Putamen (tissue), 1 donor: ENCODE measurements at places on chromosomes 1 and 21.

DNA sequence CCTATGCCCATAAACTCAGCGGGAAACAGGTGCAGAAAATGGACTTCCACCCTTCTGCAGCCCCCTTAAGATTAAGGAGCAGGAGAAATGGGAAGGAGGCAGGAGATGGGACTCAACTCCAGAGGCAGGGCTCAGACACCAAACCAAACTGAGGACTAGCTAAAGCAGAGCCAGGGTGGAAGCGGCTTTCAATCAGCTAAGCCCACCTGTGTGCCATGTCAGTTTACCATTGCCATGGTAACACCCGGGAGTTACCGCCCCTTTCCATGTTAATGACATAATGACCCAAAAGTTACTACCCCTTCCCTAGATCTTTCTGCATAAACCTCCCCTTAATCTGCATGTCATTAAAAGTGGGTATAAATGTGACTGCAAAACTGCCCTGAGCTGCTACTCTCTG is 653.5 kb downstream of the PTPRU start:
- no peak for DNase-seq

GRCh38 chr1:110673197-110673701 is 1.5 kb downstream of the KCNA3 start:
- no peak for DNase-seq

- DNase-seq, result peak; percentile 46
Measured at GRCh38 chr1:167439301-167439988, 78.9 kb downstream of the CD247 start.

DNA sequence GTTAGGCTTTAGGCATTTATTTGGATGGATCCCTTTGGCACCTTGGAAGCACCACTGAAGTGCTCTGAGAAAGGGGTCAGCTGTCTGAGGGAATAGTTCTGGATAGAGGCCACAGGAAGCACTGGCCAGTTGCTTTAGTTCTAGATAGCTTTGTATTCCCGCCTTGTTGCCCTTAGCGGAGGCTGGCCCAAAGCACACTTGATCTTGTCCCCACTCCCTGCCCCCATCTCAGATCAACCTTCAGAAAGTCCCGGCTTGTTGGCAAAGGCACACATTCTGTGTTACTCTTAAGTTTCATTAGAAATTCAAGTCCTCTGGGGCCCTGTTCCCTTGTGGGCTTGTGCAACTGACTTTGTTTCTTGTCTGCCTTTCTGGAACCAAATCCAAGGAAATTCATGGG is 15.2 kb upstream of the NBL1 start:
- DNase-seq, result no peak

GRCh38 chr1:47478090-47478489 is 40.2 kb downstream of the FOXD2 start:
- DNase-seq, result no peak

- DNase-seq, result no peak
Measured at GRCh38 chr1:52037909-52038308, 4.3 kb upstream of the KTI12 start.

DNA sequence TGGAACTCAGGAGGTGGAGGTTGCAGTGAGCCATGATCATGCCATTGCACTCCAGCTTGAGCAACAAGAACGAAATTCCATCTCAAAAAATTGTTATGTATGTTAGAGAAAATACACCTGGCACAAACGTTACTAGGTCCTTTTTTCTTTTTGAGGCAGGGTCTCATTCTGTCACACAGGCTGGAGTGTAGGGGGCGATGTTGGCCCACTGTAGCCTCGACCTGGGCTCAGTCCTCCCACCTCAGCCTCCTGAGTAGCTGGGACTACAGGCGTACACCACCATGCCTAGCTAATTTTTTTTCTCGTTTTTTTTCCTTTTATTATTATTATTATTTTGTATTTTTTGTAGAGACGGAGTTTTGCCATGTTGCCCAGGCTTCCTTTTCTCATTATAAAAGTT is 4.4 kb downstream of the HAX1 start:
- no peak for DNase-seq

GRCh38 chr21:17925000-17925610 is 105.9 kb upstream of the C21orf91 start:
- peak; percentile 34 for DNase-seq

- no peak for DNase-seq
Measured at GRCh38 chr1:109250454-109251276, 1.3 kb downstream of the CELSR2 start.

DNA sequence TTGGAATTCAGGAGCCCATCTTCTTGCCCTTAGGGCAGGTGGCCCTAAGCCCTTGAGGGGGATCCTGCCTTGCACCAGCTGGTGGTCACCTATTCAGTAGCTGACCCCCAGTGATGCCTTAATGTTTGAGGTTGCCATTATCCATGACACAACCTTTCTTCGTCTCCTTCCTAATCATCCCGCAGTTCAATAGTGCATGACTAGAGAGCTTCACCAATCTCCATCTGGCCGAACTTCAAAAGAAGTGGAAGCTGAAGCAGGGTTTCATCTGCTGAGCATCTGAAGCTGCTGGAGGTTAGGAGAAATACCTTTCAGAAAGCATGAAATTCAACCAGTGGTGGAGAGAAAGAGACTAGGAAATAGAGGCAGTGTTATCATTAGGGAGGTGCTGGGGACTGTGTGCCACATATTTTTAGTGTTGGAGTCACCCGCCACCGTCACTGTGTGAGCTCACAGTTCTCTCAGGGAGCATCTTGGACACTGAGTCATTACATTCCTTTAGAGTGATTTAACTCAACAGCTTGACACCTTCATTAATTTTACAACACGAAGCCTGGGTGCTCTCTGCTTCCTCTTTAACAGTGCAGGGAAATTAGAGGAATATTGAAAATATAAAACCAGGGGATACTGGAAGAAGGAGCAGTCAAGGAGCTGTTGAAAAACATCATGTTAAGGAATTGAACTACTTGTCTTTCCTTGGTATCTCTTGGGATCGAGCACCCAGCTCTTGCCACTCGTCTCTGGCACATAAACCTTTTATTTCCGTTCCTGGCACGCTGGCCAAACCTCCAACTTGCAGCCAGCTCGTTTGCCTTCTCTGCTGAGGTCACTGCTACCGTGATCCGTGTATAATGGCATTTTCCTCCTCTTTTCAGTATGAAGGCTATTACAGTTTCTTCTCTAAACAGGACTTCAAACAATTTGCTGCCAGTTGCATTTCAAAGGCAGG is 53.6 kb downstream of the PEX14 start:
- no peak for DNase-seq

DNA sequence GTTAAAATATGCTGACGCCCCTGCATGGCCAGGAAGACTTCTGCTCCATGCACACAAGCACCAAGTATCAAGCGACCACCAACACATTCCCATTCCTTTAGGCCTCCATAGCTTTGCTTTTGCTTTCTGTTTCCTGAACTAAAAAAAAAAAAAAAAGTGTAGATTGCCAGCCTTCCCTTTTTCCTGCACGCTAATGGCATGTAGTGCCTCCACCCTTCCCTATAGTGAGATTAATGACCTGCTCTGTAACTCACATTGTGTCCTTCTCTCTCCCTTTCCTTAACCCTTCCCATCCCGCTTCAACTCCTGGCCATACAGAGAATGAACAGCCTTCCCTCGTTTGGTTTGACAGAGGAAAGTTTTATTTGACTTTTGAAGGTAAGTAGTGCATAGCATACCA is 57.1 kb upstream of the DYNLT5 start:
- no peak for DNase-seq

DNA sequence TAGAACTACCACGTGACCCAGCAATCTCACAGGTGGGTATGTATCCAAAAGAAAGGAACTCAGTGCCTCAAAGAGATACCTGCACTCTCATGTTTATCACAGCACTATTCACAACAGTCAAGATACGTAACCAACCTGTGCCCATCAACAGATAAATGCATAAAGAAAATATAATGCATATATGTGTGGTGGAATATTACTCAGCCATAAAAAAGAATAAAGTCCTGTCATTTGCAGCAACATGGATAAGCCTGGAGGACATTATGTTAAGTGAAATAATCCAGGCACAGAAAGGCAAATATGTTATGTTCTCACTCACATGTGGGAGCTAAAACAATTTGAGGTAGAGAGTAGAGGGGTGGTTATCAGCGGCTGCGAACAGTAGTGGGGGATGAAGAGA is 413.8 kb downstream of the SMYD3 start:
- DNase-seq, result no peak

GRCh38 chr1:27752360-27752759 is 20.7 kb upstream of the STX12 start:
- no peak for DNase-seq

DNA sequence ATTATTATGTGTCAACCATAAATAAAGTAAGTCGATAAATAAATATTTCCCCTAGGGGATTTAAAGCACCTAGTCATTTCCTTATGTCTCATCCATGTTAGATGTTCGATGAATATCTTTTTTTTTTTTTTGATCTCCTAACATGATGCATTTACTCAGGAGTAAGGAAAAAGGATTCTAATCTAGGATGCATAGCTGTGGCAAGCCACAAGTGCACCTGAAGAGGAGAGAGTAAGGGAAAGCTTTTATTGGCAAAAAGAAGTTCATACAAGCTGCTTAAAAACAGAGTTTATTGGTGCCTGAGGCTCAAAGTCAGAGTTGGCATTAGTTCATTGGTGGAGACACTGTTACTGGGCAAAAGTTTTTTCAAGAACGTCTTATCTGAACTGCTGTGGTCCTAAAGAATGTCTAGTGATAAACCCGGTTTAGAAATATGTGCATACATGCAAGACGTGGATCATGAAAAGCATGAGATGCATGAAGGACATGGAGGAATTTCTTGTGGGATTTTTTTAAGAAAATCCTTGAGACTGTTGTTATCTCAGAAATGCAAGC is 51.7 kb downstream of the SWT1 start:
- no peak for DNase-seq

DNA sequence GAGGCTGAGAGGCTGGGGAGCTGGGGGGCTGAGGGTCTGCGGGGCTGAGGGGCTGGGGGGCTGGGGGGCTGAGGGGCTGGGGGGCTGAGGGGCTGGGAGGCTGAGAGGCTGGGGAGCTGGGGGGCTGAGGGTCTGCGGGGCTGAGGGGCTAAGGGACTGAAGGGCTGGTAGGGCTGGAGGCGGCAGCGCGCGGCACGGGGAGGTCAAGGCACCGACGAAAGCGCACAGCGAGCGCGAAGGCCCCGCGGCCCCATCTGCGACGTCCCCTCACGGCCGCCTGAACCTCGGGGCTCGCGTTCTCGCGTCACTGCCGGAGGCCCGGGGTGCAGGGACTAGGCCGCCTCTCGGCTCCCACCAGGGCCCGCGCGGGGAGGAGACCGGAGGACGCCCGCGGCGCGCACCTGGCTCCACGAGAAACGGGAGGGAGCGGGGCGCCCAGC is 356 bp downstream of the INTS11 start:
- DNase-seq, result no peak

- no peak for DNase-seq
Measured at GRCh38 chr1:47593598-47594285, 155.9 kb downstream of the FOXD2 start.

GRCh38 chr1:233490488-233490887 is 123.4 kb upstream of the KCNK1 start:
- DNase-seq, result no peak

DNA sequence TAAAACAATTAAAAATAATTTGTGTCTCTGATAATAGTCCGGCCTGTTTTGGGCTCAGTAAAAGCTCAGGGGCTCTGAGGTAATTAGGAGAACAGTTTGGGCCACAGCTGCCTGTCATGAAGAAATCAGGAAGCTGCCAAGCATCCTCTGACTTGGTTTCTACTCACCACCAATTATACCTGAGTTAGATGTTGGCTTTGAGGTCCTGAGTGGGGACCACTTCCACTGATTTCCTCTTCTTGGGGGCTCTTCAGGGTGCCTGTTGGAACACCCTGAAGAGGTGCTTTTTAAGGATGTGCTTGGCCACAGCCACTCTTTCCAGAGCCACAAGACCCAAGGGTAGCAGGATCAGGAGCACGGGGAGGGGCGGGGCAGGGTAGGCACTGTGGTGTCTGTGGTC is 10.9 kb downstream of the SLC6A17 start:
- DNase-seq, result no peak

- no peak for DNase-seq
Measured at GRCh38 chr1:47523835-47524215, 86.0 kb downstream of the FOXD2 start.

DNA sequence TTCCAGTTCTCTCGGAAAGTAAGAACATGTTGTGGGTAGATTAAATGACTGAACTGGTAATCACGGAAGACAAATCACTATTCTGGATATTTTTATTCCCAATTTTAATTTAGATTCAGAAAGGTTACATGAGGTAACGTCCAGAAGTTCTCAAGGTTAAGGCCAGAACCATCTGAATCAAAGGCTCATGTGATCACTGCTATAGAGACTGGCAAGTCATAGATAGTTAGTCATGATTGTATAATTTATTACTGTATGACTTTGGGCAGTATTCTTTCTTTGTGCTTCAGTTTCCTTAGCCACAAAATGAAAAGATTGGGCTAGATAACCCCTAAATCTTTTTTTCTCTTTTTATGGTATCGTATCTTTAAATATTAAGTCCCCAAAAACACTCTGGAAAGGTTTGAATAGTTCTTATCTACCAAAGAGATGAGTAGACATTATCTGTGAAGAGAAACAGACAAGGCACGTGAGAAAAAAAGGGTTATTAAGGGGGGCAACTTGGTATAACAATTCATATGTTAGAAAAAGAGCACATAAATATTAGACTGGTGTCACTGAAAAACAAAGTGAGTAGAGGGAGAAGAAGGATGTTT is 241.0 kb downstream of the PTPRC start:
- no peak for DNase-seq

DNA sequence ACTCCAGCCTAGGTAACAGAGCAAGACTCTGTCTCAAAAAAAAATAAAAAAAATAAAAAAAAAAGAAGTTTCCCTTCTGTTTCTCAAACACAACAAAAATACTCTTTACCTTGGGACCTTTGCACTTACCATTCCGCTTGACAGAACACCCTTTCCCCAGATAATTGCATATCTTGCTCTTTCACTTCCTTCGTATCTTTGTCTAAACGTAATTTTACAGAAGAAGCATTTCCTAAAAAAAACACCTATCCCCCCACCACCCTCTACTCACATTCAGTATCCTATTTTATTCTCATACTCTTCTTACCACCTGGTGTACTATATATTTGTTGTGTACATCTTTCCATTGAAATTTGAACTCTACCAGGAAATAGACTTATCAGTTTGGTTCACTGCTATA is 32.7 kb downstream of the ASH1L start:
- no peak for DNase-seq

GRCh38 chr1:54875000-54875399 is 12.0 kb downstream of the DHCR24 start:
- DNase-seq, result no peak

- DNase-seq, result no peak
Measured at GRCh38 chr1:201593200-201593921, 54.4 kb downstream of the NAV1 start.

DNA sequence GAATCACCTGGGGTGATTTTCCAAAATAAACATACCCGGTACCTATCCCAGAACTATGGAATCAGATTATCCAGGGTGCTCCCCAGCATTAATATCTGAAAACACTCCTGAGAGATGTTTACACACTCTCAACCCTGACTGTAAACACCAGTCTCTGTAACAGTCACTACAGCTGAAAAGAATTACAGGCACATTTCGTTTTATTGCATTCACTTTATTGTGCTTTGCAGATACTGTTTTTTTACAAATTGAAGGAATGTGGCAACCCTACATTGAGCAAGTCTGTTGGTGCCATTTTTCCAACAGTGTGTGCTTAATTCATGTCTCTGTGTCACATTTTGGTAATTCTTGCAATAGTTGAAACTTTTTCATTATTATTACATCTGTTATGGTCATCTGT is 31.8 kb downstream of the HSF2BP start:
- DNase-seq, result no peak

GRCh38 chr1:202794051-202794740 is 14.0 kb downstream of the KDM5B start:
- DNase-seq, result no peak
